ENCODE measurements at places on chromosomes 3 and 15.

GRCh38 chr15:68217341-68217740 lies 12.2 kb downstream of the CLN6 start:
- no peak for DNase-seq

GRCh38 chr3:141429371-141430035 lies 57.3 kb upstream of the RASA2 start:
- DNase-seq: no peak

- DNase-seq: no peak
Measured at GRCh38 chr15:95280711-95281110, 1049.3 kb downstream of the MCTP2 start.

DNA sequence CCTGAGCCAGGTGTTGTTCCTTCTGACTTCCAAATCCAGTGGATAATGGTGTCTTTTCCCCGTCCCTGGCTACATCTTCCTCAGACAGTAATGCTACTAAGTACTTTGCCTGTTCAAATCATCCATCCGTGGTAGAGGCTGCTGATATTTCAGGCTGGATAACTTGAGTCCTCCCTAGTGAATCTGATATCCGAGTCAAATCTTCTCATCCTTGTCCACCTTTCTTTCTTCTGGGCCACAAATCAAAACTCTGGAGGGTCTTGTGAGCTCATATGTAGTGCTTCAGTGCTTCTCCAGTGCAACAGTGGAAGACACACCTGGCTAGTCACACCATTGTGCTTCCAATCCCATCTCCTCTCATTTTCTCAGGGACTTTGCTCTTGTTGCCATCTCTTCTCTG lies 11.2 kb downstream of the SH3GL3 start:
- DNase-seq: no peak

GRCh38 chr15:82020625-82021394 lies 25.0 kb downstream of the MEX3B start:
- DNase-seq: no peak

DNA sequence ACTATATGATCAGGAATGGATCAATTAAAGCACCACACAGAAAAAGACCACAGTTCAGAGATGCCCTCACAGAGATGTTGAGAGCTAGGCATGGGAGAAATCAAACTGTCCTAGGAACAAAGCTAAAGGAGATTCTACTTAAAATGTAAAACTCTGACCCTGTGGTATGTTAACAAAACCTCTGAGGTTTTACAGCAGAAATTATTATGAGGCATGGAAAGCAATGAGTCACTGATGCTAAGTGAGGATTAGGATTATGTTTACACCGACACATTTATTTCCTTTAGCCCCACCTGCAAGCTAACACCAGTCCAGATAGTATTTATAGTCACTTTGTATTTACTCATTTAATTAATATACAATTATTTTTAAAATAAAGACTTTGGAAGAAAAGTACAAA lies 1242.2 kb downstream of the OTOL1 start:
- DNase-seq: no peak

DNA sequence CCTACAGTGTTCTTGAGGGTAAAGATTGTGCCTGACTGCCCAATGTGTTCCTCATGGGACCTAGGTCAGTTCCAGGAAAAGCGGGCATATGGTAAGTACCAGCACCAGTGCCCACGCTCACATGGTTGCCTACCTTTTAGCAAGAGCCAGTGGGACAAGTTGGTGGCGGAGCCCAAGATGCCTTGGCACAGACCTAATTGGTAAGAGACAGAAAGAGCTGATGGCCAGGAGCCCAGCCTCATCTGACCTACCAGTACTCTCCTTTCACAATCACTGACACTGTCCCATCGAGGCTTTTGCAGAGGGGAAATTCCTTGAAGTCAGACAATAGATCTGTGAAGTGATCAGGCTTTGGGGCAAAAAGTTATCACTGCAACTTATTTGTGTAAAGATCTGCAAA lies 98.4 kb upstream of the BCL6 start:
- DNase-seq: no peak

DNA sequence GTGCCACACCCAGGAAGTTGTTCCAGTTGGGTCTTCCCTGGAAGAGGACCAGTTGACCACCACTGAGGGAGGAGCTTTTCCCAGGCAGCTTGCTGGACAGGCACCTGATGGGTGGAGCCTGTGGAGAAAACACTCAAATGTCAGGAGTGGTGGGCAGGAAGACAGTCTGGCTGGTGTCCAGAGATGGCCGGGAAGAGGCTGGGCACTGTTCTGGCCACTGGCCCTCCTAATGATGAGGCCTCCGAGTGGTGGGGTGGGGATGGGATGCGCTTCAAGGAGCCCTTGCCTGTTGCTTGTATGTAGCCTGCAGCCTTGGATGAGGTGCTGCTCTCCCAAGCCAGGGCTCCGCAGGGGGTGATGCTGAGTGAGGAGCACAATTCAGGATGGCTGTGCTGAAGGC lies 12.3 kb downstream of the PLEKHO2 start:
- no peak for DNase-seq

DNA sequence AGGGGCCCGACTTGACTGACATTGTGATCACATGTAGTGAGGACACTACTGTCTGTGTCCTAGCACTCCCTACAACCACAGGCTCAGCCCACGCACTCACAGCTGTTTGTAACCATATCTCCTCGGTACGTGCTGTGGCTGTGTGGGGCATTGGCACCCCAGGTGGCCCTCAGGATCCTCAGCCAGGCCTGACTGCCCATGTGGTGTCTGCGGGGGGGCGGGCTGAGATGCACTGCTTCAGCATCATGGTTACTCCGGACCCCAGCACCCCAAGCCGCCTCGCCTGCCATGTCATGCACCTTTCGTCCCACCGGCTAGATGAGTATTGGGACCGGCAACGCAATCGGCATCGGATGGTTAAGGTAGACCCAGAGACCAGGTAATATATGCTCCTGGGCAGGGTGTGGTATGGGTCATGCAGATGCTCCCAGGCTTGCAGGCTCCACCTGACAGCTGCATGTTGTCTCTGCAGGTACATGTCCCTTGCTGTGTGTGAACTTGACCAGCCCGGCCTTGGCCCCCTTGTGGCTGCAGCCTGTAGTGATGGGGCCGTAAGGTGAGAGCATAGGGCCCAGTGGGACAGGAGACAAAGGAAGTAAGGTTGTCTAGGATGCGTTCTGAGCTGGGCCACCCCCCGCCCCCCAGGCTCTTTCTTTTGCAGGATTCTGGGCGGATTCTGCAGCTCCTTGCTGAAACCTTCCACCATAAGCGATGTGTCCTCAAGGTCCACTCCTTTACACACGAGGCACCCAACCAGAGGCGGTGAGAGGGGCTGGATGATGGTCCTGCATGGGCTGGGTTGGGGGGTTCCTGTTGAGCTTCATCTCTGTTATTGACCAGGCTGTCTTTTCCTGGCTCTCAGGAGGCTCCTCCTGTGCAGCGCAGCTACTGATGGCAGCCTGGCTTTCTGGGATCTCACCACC lies 4.4 kb downstream of the DALRD3 start:
- no peak for DNase-seq

DNA sequence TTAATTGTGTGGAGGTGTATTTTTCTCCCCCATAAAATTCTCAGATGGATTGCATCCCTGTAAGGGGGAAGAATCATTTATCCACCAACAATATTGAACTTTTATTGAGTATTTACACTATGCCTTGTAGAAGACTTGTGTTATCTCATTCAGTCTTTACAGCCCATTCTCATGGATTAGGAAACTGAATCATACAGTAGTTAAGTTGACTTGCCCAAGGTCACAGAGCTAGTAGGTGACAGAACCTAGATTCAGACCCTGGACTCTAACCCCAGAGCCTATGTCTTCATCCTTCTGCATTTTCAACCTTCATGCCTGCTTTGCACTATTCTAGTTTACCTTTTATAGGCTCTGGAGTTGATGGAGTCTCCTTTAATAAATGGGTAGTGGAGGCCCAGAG lies 226.8 kb downstream of the LPP start:
- no peak for DNase-seq

GRCh38 chr3:50322386-50323091 lies at the start of gene HYAL2:
HYAL2 (minus strand) TSS chr3:50322745; CDS start chr3:50320489, 2,256 bp downstream.
- DNase-seq: peak; percentile 57

GRCh38 chr15:51162865-51163762 lies 68.4 kb upstream of the TNFAIP8L3 start:
- peak; percentile 79 for DNase-seq

DNA sequence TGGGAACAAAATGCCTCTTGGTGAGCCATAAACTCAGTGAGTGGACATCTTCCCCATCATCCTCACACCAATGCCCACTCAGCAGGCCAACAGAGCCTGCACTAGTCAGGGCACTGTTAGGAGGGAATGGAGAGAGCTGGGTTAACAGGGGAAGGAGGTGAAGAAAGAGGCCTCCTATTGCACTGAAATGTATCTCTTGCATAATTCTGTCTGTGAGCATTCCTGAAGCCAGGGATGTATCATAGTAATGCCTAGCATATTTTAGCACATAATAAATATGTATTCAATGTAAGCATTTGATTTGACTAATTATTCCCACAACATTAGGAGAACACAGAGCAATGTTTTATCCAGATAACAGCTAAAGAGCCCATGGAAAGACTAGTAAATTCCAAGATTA lies 81.2 kb downstream of the ANO10 start:
- no peak for DNase-seq

Data from femur (tissue), 1 donor.